ENCODE measurements at places on chromosomes 6 and 20.

- no peak for DNase-seq
These were observed 68.6 kb upstream of the FBXL4 start for GRCh38 chr6:99016355-99016754.

DNA sequence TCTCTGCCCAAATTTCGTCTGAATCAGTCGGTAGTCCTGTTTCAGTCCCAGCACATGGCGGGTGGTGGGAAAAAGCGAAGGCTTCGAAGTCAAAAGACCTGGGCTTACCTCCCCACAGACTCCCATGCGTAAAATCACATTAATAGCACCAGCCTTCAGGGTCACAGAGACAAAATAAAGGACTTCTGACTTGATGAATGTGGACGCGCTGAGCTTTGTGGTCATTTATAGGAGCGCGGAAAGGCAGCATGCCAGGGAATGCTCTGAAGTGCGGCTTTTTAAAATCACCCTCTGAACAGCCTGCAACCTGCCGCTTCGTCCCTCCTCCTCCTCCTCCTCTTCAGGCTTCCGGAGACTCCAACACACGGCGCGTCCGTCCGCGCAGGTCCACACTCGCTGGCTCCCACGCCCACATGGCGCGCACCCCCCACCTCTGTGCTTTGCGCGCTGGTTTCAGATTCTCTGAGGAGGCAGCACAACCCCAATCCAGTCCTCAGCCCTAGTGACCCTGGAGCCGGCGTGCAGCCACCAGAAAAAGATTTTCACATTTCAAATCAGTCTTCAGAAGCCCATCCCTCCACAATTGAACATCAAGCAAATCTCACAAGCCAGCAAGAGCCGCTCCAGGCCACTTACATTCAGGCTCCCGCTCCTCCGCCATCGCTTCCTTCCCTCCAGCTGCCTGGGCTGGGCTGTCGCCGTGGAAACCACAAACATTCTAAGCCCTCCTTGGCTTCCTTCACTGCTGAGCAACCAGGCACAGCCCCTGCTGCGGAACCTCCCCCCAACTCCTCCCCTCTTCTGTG is at the start of gene C6orf118:
Gene C6orf118 (minus strand): TSS at position 680 of the 806 bp plus-strand sequence. CDS start 19 bp downstream, at position 661.
- DNase-seq = peak; percentile 33

GRCh38 chr6:34455831-34456230 is 10.0 kb upstream of the PACSIN1 start:
- no peak for DNase-seq

DNA sequence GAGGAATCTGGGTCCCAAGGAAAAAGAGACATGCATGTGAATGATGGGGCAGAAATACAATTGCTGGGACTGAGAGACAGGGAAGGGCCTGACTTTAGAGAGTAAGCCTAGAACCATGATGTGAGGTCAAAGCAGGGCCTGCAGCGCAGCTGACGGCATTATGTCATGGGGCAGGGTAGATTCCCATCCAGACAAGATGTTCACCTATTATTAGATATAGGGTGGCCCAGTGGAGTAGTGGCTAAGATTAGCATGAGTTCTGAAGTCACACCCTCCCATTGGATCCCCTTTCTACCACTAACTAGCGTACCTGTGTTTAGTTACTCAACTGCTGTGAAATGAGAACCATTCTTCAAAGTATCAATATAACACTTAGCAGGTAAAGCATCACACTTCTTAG is 39.6 kb downstream of the NDUFAF5 start:
- DNase-seq = no peak

GRCh38 chr6:148829415-148830101 is 82.7 kb downstream of the UST start:
- DNase-seq = no peak

GRCh38 chr6:96963403-96963802 is 38.9 kb downstream of the KLHL32 start:
- no peak for DNase-seq

DNA sequence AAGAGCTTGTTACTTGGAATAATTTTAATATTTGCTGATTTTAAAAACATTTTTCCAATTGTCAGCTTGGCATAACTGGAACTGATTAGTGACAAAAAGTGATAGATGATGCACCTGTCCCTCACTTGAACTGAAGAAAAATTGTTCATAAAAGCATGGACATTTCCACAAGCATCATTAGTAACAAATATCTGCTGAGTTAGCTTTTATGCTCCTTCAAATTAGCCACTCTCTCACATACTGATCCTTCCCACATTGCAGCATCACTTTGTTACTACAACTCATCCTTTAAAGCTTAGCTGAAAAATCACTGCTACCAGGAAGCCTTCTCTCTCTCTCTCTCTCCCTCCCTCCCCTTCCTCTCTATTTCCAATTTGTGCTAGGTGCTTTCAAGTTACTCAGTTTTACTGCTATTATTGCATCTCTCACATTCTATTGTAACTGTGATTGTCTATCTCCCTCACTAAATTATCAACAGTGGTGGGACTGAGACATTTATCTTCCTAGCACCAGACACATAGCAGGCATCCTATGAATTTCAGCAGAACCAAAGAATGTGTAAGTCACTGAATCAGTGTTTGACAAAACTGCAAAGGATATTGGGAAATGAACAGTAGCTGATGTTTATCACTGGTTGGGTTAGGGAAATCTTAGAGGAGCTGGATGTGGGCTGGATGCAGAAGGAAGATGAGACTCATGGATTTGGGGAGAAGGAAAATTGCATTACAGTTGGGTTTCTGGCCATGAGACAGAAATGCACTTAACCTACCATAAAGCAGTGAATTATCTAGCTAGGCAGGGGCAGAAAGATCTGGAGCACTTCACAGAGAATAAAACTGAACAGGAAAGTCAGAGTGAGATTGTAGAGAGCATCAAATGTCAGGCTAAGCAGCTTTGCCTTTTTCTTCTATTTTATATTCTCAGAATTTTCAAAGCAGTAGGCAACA is 128.4 kb upstream of the PLN start:
- no peak for DNase-seq

- DNase-seq = no peak
These were observed 55.9 kb upstream of the HDDC2 start for GRCh38 chr6:125357515-125358256.

DNA sequence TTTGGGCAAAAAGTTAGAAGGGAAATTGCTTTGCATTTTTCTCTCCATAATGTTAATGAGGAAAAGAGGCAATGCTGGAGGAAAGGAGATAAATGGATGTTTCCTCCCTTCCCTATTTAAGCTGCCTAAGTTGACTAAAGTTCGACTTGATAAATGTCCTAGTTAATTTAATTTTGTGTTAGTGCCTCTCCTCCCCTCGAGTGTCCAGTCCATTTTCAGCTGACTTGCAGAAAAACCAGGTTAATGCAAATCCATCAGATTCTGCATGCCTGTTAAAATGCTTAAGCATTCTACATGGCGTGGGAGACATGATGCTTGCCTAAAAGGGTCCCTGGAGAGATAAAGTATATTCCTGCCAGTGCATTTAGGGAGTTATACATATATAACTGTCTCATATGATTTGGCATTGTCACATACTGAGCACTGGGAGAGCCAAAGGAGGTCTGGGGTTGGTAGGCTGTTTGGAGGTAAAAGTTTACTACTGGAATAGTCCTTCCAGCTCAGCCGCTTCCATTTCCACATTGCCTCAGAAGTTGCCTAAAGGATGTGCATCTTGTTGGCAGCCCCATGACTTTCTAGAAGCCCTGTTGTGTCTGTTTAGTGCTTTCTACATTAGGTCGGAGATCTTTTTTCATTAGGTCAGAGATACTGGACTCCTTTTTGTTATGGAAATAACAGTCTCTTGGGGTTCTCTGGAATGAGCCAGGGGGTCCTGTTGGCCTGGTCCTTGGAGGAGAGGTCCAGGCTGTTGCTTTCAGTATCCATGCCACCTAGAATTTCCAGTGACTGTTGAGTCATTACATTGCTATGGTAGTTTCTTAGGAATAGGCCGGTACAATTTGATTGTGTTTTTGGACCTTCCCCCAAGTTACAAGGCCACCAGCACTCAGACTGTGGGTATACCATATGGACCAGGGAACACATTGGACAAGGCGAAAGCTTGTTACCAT is 30.4 kb downstream of the JARID2 start:
- DNase-seq = no peak

DNA sequence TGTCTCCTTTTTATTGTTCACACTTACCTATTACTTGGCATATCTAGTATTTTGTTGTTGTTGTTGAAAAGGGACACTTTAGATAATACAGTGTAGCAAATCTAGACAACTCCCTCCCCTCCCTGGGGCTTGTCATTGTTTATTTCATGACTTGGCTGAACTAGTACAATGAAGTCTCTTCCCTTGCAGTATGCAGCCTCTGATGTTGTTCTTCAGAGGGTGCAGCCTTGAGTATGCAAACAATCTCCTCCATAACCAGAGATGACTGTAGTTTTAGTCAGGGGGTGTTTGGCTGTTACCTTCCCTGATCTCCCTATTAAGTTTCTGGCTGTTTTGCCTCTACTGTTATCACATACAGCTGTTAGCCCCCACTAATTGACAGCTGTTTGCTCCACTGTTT is 315.4 kb upstream of the RUNX2 start:
- no peak for DNase-seq

GRCh38 chr20:17662333-17663039 is 19.6 kb downstream of the RRBP1 start:
- no peak for DNase-seq

DNA sequence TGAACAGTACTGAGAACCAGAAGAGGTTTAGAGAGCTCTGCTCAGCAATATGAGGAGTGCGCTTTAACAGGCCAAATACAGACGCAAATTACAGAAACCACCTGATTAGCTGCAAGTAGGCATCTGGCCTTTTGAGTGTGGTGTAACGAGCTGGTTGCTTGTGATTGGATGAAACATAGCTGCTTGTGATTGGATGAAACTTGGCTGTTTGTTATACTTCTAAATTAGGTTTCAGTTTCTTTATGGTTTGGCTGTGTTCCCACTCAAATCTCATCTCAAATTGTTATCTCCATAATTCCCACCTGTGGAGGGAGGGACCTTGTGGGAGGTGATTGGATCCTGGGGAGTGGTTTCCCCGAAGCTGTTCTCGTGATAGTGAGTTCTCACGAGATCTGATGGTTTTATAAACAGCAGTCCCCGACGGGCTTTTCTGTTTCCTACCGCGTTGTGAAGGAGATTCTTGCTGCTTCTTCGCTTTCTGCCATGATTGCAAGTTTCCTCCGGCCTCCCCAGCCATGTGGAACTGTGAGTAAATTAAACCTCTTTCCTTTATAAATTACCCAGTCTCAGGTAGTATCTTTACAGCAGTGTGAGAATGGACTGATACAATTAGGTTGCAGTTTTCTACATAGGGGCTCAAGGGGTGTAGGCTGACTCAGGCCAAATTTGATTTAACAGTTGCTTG is 655.9 kb upstream of the MAN1A1 start:
- DNase-seq = no peak

DNA sequence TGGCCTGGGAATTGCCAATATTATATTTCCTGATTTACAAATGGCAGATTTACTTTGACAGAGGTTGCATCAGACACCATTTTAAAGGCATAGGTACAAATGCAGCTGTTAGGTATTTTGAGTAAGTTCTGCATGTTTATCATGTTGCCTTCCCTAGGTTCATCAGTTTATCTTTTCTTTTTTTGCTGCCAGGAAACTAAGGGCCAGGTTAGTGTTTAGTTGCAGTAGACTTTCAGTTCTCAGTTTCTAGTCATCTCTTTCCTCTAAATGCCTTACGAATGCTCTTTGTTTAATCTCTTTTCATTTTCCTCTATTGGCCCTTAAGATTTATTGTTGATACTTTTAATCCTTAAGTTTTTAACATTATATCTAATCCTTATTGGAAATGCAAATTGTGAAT is 129.9 kb downstream of the SMAP1 start:
- DNase-seq = no peak

- no peak for DNase-seq
These were observed 37.9 kb downstream of the AGPAT4 start for GRCh38 chr6:161235776-161236633.

GRCh38 chr6:50091641-50092040 is 41.9 kb upstream of the DEFB112 start:
- no peak for DNase-seq

- DNase-seq = no peak
These were observed 977 bp downstream of the MEI4 start for GRCh38 chr6:77653816-77654215.

GRCh38 chr6:10347561-10348327 is 67.1 kb downstream of the TFAP2A start:
- DNase-seq = no peak

DNA sequence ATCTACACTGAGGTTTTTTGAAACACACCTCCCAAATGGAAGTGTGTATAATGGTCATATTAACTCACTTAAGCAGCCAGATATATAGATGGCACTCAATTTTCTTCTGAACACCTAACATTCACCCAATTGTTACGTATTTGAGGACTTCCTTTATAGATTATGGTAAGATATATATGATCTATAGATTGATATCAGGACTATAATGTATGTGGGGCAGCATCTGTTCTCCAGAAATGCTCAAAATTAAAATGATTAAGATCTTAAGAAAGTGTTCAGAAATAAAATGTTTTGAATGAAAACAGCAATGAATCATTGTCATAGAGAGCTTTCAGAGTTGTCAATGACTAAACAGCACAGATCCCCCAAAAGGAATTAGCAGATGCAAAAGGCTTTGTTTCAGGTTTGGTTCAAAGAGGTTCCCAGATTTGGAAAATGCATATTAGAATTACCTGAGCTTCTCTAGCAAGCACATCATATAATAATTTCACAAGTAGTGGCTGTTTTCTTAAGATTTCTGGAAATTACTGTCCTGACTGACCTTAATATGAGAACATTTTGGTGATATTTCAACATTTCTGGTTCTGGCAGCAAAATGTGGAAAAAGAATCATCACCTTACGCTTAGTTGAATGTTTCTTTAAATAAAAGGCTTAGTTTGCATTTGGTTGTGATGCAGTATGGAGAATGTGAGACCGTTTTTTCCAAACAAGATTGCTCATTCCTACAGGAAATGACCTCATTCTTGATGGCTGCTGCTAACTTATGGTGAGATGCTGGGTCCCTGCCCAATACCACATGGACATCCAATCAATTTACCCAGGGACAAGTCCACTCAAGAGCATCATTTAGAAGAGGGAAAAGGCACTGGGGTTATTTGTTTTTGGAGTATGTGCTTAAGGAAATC is 31.5 kb downstream of the TRAF3IP2 start:
- no peak for DNase-seq

- DNase-seq = no peak
These were observed 148.5 kb downstream of the EDN3 start for GRCh38 chr20:59448851-59449444.

DNA sequence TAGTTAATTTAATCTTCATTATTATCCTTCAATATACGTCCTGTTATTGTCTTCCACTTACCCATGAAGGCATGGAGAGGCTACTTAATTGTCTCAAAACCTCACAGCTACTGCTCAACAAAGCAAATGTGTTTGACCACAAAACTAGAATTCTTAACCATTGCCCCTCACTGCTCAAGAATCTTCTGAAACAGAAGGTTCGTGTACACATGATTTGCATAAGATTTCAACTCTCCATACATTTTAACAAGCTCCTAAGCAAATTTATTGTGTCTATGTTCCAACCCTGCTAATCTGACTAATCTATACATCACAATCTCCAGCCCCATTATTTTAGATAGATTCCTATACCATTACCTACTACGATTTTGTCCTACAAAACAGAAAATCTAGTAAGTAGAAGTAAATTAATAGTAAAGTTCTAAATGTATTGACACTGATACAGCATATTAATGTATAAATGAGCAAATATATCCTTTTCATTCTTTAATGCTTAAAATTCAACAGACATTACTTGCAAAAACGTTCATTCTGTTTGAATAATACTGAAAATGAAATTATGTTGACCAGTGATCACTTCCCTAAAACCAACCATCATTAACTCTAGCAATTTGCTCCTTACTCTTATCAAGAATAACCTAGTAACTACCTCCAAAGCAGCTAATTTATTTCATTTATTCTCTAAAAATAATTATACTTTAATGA is 89.7 kb upstream of the RNF217 start:
- no peak for DNase-seq
